ENCODE measurements at places on chromosomes 12 and 14.

DNA sequence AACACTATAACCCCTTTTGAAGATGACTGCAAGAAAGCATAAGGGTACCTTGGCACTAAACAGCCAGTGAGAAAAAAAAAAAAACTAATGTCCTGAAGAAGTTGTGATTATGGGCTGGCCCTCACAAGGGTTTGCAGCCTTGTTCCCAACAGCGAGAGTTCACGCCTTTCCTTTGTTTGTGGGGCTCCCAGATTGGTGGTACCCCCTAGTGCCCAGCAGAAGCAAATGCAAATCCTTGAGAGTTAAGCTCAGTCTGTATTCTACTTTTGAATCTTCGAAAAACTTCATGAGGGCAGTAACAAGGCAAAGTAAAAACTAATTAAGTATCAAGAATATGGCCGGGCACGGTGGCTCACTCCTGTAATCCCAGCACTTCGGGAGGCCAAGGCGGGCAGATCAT, 238.9 kb upstream of the LMO3 start:
- H3K4me3 ChIP-seq, result no peak overlapping the region
- H3K36me3 ChIP-seq, result no peaks in the 10 kb centered on the region
- no peaks in the 10 kb centered on the region for H3K27me3 ChIP-seq

- DNase-seq, result no peak
- no peaks in the 10 kb centered on the region for H3K36me3 ChIP-seq
- peaks cover 16% of the 10 kb centered on the region for H3K27me3 ChIP-seq
- peak overlapping the region; percentile 9 for H3K27ac ChIP-seq
- H3K4me3 ChIP-seq, result no peak overlapping the region
- peaks cover 21% of the 10 kb centered on the region for H3K4me1 ChIP-seq
Measured at GRCh38 chr12:76035045-76035444, 3.5 kb upstream of the PHLDA1 start.

DNA sequence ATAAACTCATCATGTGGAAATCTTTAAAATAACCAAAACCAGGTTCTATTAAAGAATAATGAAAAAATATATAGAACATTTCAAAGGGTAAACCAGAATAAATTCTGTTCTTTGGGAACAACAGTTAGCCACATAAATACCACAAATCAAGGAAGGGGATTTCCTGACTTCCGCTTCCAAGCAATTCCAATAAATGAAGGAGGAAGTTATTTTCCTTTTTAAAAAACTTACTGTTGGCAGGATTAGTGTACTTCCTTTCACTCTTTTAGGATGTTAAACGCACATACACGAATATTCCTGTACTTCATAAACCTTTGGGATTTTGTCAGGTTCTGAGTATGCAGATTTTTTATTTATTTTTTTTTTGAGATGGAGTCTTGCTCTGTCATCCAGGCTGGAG, 13.7 kb upstream of the LIMA1 start:
- H3K27me3 ChIP-seq, result no peaks in the 10 kb centered on the region
- H3K27ac ChIP-seq, result no peak overlapping the region
- H3K4me3 ChIP-seq, result no peak overlapping the region
- H3K36me3 ChIP-seq, result no peaks in the 10 kb centered on the region
- no peak for DNase-seq

DNA sequence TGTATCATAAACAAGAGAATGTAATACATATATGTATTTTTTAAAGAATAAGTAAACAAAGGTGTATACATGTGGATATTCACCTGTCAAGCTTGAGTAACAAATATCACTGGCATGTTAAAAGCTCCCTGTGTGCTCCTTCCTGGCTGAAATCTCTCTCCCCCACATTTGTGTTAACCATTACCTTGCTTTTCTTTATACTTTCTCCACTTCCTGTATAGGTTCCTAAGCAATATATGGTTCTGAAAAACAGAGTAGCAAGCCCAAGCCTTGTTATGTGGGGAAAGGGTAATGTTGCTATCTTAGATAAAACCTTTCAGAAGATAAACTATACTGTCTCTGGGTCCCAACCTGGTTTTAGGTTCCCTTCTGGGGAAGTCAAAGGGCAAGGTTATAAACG, 32.3 kb upstream of the TBC1D30 start:
- no peaks in the 10 kb centered on the region for H3K27me3 ChIP-seq
- no peak overlapping the region for H3K27ac ChIP-seq
- no peaks in the 10 kb centered on the region for H3K36me3 ChIP-seq
- DNase-seq, result no peak
- H3K4me3 ChIP-seq, result no peak overlapping the region
- H3K4me1 ChIP-seq, result no peaks in the 10 kb centered on the region

GRCh38 chr12:108642269-108642870, 8.7 kb upstream of the SELPLG start:
- H3K4me3 ChIP-seq, result no peak overlapping the region
- H3K4me1 ChIP-seq, result peaks cover 25% of the 10 kb centered on the region
- no peak overlapping the region for H3K27ac ChIP-seq

- no peak for DNase-seq
- no peak overlapping the region for H3K27ac ChIP-seq
- H3K36me3 ChIP-seq, result peaks cover 4% of the 10 kb centered on the region
- H3K4me1 ChIP-seq, result no peaks in the 10 kb centered on the region
Measured at GRCh38 chr14:74756326-74756725, 6.8 kb upstream of the YLPM1 start.

- no peak overlapping the region for H3K4me3 ChIP-seq
- H3K4me1 ChIP-seq, result peaks cover 4% of the 10 kb centered on the region
- peaks cover 5% of the 10 kb centered on the region for H3K27me3 ChIP-seq
Measured at GRCh38 chr14:64202716-64203115, 91.5 kb downstream of the ESR2 start.

- H3K36me3 ChIP-seq, result peaks cover 11% of the 10 kb centered on the region
- DNase-seq, result peak; percentile 96
- H3K27ac ChIP-seq, result peak overlapping the region; percentile 99
- peaks cover 37% of the 10 kb centered on the region for H3K27me3 ChIP-seq
Measured at GRCh38 chr12:96241846-96242256, 47.7 kb downstream of the ELK3 start.

GRCh38 chr14:70073924-70074566, 114.7 kb downstream of the SLC8A3 start:
- peak; percentile 9 for DNase-seq
- H3K4me3 ChIP-seq, result no peak overlapping the region
- no peak overlapping the region for H3K27ac ChIP-seq
- H3K27me3 ChIP-seq, result peaks cover 3% of the 10 kb centered on the region
- no peaks in the 10 kb centered on the region for H3K36me3 ChIP-seq

GRCh38 chr14:52304248-52304904, 9.7 kb upstream of the PTGER2 start:
- peaks cover 5% of the 10 kb centered on the region for H3K36me3 ChIP-seq
- no peak for DNase-seq
- peaks cover 73% of the 10 kb centered on the region for H3K4me1 ChIP-seq
- H3K27ac ChIP-seq, result peak overlapping the region; percentile 51
- peaks cover 2% of the 10 kb centered on the region for H3K27me3 ChIP-seq

- no peaks in the 10 kb centered on the region for H3K27me3 ChIP-seq
- no peaks in the 10 kb centered on the region for H3K4me1 ChIP-seq
- no peak for DNase-seq
- no peak overlapping the region for H3K27ac ChIP-seq
Measured at GRCh38 chr14:40119321-40119720, 687.1 kb upstream of the FBXO33 start.

DNA sequence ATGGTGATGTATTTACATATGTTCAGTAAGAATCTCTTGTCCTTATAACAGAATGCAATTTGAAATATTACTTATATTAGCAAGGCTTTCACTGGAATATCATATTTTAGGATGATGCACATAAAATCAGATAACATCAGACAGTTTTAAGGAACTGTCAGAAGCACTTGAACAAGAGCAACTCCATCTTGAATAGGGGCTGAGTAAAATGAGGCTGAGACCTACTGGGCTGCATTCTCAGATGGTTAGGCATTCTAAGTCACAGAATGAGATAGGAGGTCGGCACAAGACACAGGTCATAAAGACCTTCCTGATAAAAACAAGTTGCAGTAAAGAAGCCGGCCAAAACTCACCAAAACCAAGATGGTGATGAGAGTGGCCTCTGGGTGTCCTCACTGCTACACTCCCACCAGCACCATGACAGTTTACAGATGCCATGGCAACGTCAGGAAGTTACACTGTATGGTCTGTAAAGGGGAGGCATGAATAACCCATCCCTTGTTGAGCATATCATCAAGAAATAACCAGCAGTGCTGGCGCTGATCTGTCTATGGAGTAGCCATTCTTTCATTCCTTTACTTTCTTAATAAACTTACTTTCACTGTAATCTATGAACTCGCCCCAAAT, 27.6 kb upstream of the ETV6 start:
- H3K27me3 ChIP-seq, result peaks cover 3% of the 10 kb centered on the region
- no peak overlapping the region for H3K4me3 ChIP-seq

DNA sequence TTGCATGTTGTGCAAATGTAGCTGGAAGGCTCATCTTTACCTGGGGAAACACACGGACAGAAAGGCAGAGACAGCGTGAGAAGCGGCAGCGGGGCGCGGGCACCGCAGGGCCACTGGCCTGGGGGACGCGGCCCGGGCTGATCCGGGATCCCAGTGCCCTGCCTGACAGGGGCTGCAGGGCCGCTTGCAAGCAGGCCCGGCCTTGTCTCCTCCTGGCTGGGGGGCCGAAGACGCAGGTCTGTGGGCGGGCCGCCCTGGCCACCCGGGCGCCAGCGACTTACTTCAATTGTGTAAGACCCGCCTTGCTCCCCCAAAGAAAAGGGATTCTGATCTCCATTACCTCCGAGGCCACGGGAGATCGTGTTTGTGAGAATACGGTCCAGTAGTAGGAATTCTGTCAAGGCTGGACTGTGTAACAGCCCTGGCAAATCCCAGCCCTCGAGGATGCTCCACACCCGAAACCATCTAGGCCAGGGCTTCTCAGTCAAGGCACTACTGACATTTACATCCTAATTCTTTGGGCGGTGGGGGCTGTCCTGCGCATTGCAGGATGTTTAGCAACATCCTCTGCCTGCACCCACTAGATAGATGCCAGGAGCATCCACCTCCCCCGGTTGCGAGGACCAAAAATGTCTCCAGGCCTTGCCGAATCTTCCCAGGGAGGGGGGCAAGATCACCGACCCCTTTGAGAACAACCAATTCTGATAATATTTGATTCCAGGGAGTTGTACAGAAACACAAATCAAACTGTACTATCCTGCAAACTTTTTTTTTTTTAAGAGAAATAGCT, 95.6 kb downstream of the BCL11B start:
- H3K27me3 ChIP-seq, result no peaks in the 10 kb centered on the region
- H3K4me1 ChIP-seq, result peaks cover 49% of the 10 kb centered on the region
- no peak overlapping the region for H3K4me3 ChIP-seq
- H3K36me3 ChIP-seq, result peaks cover 8% of the 10 kb centered on the region

GRCh38 chr12:66047411-66048021, 83.0 kb downstream of the LLPH start:
- DNase-seq, result no peak
- no peaks in the 10 kb centered on the region for H3K4me1 ChIP-seq
- peaks cover 5% of the 10 kb centered on the region for H3K27me3 ChIP-seq
- no peak overlapping the region for H3K4me3 ChIP-seq
- no peaks in the 10 kb centered on the region for H3K36me3 ChIP-seq

DNA sequence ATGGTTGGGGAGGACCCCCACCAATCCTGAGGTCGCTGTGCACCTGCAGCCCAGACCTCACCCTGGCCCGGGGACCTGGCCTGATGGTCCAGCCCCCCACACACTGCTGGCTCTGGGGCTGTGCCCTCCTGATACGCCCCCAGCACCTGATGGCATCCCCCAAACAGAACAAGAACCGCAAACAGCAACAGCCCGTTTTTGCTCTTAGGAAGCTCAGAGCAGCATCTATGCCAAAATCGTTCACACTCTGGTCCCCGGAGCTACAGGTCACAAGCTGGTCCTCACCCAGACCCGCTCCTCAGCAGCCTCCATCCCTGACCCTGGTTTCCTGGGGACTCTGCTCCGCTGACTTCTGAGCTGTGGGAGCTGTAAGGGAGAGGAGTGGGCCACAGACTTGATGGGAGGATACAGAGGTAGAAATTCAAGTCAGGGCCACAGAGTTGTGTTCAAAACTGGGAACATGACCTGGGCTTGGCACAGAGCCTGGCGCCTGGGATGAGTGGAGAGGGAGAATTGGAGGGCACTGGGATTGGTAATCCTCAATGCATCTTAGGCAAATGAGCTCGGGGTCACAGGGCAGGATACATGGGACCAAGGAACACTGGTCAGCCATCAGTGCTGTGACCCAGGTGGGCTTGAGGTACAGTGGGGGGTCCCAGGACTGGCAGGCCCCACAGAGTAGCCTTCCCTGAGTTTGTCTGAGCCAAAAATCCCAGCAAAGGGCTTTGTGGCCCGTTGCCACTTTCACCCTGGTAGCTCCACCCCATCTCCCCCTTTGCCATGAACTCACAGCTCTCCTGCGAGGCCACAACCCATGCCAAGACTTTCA, 170.9 kb upstream of the RTL1 start:
- H3K4me1 ChIP-seq, result peaks cover 20% of the 10 kb centered on the region
- H3K27me3 ChIP-seq, result peaks cover 8% of the 10 kb centered on the region
- no peak overlapping the region for H3K27ac ChIP-seq
- H3K4me3 ChIP-seq, result peak overlapping the region; percentile 64

- H3K27ac ChIP-seq, result no peak overlapping the region
- H3K27me3 ChIP-seq, result no peaks in the 10 kb centered on the region
- H3K4me1 ChIP-seq, result no peaks in the 10 kb centered on the region
- no peaks in the 10 kb centered on the region for H3K36me3 ChIP-seq
Measured at GRCh38 chr14:40909906-40910305, 696.8 kb upstream of the LRFN5 start.

GRCh38 chr14:69039288-69039628, 60.2 kb upstream of the ACTN1 start:
- H3K36me3 ChIP-seq, result no peaks in the 10 kb centered on the region
- no peak for DNase-seq
- H3K27me3 ChIP-seq, result peaks cover 8% of the 10 kb centered on the region
- peaks cover 5% of the 10 kb centered on the region for H3K4me1 ChIP-seq
- no peak overlapping the region for H3K27ac ChIP-seq

DNA sequence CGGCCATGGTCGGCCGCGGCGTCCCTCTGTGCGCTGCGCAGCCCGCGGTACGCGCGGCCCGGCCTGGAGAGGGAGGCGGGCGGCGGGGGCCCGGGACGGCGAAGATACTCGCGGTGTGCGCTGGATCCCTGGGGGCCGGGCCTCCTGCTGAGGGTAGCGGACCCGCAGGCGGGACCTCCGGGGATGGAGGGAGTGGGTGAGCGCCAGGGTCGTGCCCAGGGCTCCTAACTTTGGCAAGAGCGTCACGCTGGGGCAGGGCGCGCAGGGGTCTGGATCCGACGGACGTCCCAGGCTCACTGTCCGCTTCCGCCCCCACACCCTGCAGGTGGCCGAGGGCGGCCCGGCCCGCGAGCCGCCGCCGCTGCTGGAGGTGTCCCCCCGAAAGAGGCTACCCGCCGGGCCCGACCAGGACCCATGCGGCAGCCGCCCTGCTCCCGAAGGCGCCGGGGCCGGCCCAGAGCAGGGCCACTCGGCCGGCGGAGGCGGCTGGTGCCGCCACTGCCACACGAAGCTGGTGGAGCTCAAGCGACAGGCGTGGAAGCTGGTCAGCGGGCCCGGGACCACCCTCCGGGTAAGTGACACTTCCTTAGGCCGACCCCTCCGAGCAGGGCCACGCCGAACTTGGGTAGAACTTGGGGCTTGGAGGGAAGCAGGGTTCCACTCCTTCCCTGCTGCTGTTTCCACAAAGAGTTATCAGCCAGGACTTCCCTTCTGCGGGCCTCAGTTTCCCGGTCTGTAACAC, 502 bp downstream of the KIF26A start:
- DNase-seq, result no peak
- no peak overlapping the region for H3K27ac ChIP-seq
- H3K36me3 ChIP-seq, result no peaks in the 10 kb centered on the region
- H3K27me3 ChIP-seq, result peaks cover 8% of the 10 kb centered on the region
- H3K4me3 ChIP-seq, result no peak overlapping the region
